GM13976 (cell line): ENCODE measurements at places on chromosomes 11 and 22.

DNA sequence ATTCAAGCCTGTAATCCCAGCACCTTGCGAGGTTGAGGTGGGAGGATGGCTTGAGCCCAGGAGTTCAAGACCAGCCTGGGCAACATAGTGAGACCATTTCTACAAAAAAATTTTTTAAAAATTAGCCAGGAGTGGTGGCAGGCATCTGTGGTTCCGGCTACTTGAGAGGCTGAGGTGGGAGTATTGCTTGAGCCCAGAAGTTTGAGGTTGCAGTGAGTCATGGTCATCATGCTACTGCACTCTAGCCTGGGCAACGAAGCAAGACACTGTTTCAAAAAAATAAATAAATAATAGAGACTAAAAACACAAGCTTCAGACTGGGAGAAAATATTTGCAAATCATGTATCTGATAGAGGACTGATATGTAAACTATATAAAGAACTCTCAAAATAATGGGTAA is 33.2 kb downstream of the BTBD10 start:
- DNase-seq, result no peak

DNA sequence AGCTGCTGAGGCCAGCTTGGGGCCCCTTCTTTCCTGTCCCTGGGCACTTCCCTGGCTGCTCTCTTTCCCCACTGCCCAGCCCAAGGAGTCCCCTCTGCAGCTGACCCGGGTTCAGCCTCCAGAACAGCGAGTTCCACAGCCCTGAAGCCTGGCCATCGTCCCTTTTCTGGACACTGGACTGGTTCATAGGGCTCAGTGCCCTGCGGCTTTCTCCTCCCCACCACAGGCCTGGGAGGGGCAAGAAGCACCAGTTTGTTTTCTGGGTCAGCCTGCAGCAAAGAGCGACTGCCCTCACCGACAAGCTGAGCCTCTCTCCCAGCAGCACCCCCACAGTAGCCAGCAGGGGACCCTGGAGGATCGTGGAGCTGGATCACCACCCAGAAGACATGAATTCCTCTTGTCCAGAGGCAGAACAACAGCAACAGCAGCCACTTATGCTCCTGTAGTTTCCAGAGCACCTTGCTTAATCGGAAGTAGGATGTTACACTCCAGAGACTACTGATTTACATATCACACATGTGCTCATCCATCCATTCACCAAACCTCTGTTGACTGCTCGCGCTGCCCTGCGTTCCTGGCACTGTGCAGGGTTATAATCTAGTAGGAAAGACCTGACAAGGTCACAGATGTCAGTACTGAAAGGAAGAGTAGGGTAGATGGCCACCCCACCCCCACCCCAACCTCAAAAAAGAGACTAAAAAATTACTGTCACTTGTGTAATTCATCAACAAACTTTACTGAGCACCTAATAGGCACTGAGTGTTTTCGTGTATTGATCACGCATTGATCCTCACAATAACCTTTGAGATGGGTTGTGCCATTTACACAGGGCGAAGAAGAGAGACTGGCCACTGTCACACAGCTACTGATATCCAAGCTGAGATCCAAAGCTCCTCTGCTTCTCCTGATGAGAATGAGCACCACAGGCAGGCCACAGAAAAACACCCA is 13.0 kb upstream of the CXCR5 start:
- peak; percentile 67 for DNase-seq

DNA sequence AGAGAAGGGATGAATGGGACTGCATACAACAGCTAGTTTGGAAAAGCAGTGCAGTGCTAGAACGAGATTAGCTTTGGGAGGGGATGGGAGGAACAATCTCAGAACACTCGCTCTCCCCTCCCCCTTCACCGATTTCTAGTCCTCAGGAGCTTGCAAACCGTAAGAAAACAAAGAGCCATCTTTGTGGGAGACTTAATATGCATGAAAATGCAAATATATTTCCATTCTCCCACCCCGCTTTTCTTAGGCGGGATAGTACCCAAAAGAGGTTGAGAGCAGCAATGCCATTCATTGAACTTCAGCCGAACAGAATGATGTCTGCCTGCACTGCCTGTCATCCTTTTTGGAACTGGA is 1.1 kb downstream of the SPINDOC start:
- DNase-seq, result no peak

DNA sequence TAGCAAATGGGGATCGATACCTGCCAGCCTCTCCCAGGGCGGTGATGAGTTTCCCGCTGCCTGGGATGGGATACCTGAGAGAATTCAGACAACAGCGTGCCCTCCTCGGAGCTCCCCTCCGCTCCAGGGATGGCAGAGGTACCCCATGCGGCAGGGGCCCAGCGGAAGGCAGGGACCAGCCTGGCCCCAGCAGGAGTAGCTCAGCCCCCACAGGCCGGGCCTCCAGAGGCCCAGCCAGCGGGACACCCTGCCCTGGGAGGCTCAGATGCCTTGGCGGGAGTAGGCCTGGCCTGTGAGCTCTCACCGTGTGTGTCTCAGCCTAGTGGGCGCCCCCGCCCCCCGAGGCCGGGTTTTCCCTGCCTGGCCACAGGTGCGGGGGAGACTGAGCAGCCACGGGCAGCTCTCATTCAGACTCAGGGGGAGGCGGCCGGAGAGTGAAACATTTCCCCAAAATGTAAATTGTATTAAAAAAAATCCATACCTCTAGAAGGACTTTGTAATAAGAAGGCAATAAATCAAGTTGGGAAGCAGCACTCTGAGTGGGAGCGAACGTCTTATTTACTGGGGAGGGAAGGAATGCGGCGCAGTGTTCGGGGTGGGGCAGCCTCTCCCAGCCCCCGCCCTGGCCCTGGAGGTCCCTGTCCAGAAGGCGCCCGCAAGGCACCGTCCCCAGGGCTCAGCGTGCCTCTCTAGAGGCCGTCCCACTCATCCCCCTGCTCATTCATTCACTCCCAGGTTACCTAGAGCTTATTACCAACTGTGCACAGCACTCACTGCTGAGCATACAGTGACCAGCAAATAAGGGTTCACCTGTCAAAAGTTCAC is 888.0 kb downstream of the BRD1 start:
- DNase-seq, result no peak

DNA sequence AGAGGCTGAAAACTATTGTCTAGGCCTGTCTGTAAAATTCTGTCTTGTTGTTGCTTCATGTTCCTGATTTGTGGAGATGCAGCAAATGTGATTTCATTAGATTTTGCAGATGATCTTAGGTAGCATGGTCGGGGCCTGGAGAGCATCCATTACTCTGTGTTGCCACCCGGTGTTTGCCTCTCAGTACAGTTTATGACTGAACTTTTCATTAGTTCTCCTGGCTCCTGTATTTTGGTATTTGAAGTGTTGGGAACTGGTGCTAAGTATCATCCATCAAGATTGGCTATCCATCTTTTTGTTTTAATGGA is 7.7 kb downstream of the YWHAH start:
- DNase-seq, result no peak
